Activated naive CD8-positive, alpha-beta T cell treated with anti-CD3 and anti-CD28 coated beads, Interleukin-2, amount 50 U/mL, for 24 hours (primary cell): ENCODE measurements at places on chromosomes 4 and X.

- no peak for DNase-seq
Measured at GRCh38 chr4:20264688-20265087, 13.0 kb downstream of the SLIT2 start.

GRCh38 chrX:85828771-85829170, 218.6 kb downstream of the CHM start:
- DNase-seq = no peak

DNA sequence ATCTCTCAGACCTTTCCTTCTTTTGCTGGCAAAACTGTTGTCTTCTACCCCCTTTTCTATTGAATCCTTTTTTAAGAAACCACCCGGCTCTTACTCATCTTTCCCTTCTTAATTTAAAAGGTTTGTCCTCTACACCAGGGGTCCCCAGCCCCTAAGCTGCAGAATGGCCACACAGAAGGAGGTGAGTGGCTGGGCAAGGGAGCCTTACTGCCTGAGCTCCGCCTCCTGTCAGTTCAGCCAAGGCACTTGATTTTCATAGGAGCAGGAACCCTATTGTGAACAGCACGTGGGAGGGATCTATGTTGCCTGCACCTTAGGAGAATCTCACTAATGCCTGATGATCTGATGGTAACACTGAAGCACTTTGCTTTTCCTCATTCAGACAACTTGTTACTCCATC, 726.3 kb upstream of the INTU start:
- no peak for DNase-seq

- no peak for DNase-seq
Measured at GRCh38 chr4:120225527-120225926, 158.9 kb upstream of the MAD2L1 start.

- no peak for DNase-seq
Measured at GRCh38 chr4:60948008-60948407, 252.1 kb upstream of the ADGRL3 start.

DNA sequence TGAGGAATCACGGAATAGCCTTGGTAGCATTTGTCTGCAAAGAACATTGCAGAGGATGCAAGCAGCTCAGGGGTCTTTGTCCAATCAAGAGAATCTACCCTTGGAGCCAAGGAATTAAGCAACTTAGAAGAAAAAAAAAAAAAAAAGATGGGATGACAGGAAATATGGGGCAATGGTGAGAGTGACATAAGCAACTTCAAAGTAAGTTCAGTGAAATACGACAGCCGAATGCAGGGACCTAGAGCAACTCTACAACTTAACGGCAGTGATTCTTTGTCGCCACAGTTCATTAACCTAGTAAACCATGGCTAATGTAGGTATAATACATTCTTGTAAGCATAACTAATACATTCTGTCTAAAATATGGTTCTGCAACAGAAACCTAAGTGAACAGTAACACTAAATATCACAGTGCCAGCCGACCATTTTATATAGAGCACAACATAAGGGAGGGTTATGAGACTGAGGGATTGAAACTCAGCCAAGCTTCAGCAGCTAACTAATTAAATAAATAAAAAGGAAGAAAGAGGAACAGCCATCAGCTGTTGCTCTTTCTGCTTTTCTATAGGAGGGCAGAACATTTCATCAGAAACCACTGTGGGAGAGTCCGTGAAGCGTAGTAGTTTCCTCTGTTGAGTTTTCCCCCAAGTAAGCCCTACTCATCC, 74.7 kb downstream of the PPARGC1A start:
- no peak for DNase-seq
